Astrocyte of the spinal cord (primary cell): ENCODE measurements at places on chromosomes 16 and 17.
A peak's percentile ranks its signal among the peaks of the same experiment; 100 is the strongest.

DNA sequence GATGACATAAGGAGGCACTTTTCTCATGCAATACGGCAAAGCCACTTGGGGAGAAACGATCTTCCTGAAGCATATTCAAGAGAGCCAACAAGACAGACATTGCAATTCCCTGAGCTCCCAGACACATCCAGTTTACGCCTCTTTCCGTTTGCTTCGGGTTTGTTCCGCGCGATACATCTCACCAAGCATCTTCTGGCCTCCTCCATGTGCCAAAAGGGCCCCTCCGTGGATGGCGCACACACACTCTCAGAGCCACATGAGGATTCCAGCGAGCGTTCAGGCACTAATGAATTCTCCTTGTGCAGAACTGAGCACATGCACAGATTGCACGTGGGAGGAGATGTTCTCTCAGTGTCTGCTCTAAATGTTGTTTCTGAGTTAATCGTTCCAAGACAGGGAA is 146.7 kb upstream of the SHISA6 start:
- DNase-seq: no peak

DNA sequence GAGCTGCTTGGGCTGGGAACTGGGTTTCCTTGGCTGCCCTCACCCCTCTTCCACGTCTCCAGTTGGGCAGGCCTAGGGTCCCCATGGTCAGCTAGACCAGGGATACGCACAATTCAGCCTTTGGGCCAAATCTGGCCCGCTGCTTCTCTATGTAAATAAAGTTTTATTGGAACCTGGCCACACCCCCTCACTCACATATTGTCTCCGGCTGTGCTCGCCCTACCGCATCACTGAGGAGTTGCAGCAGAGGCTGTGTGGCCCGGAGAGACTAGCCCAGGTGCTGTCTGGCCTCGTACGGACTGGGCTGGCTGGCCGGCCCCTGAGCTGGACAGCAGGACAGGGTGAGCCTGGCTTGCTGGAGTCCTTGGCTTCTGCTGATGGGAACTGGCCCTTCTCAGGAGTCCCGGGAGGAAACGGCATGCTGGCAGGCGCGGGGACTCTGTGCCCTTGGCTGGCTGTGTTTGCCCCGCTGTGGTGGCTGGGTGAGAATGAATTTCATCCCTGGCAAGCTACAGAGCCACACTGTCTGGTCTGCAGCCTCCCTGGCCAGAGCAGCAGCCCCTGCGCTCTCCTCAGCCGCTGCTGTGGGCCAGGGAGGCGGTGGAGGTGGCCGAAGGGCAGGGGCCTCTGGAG is 82.0 kb downstream of the ENGASE start:
- no peak for DNase-seq

GRCh38 chr17:19237389-19238166 is 412 bp downstream of the EPN2 start:
- DNase-seq: no peak

DNA sequence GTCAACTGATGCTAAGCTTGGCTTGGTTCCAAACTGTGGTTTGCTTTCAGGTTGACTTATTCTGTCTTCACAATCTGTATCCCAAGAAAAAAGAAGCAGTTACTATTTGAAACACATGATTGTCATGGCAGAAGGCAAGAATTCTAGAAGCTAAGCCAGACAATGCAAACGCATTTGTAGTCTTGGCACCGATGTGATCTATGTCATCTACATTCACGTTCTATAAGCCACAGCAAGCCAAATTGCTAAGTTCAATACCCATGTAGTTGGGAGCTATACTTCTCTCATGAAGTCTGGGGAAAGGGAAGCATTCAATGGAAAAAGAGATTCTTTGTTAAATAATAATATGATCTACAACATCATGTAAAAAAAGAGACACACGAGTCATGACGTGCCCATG is 18.3 kb upstream of the KIF2B start:
- DNase-seq: no peak

DNA sequence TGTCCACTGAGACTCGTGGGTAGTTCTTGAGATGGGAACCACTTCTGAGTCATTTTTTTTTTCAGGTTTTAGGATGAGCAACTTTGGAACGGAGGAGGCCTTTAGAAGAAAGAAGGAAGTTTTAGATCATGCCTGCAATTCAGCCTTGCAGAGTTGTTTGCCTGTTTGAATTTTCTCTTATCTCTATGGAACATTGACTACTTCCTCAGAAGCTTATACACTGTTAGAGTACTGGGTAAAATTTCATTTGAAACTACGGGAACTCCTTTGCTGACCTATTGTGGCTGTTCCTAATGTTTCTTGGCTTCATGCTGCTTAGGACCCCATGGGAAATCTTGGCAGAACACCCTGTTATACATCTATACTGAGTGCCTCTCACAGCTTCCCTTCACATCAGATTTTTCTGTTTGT is 70.8 kb downstream of the MAP2K6 start:
- no peak for DNase-seq

DNA sequence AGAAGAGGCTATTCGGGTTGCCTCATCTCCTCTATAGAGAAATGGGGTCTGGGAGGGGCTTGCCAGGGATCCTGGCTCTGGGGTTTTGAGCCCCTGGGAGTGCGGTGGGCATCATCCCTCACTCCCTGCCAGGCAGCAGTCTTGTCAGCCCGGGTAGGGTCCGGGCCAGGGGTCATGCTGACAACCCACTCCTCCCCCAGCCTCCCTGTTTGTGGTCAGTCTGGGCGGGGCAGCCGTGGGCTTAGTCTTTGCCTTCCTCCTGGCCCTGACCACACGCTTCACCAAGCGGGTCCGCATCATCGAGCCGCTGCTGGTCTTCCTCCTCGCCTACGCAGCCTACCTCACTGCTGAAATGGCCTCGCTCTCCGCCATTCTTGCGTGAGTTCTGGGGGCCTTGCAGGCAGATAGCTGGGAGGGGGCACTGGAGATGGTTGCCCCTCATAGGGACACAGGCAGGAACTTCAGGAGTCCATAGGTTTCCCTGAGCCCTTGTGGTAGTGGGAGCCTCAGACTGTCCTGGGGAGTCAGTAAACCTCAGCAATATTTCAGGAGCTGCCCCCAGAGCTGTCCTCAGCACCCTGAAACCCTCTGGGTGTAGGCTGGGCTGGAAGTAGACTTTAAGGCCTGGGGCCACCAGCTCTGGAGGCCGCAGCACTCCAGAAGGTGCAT is 6.9 kb downstream of the SLC9A5 start:
- no peak for DNase-seq

DNA sequence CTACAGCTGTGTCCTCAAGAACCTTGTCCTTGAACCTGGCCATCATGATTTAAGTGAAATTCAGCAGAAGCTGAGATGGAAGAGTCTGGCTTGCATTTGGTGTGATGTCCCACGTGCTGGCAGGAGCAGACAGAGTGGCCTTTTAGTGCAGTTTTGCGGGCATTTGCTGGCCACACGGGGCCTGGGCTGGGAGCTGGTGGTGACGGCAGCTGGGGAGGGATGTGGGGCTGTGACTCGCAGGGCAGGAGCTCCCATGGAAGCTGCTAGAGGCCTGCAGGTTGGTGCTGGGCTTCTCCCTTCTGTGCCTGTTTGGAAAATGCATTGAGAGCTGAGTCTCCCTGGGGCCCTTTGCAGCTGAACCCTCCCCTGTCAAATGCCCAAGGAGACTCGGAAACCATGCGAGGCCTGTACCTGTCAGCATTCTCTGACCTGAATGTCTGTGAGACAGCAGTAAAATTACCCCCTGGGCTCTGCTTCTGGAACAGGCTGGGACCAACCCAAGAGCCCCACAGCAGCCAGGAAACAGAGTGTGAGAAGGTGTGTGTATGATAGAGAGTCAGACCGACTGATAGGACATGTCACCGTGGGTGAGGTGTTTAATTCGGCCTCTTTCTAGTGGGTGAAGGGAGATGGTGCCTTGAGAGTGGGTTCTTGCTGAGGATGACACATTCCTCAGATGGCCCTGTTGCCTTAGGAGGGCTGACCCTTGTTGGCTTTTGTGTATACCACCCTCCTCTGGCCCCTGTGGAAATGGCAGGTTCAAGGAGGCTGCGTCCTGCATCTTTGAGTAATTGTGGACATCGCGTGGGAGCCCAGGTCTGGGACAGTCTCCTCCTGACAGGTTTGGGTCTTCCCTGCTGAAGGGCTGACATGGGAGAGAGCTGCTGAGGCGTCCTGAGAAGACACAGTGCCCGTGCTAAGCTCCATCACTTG is 145.5 kb downstream of the MSI2 start:
- DNase-seq: no peak

DNA sequence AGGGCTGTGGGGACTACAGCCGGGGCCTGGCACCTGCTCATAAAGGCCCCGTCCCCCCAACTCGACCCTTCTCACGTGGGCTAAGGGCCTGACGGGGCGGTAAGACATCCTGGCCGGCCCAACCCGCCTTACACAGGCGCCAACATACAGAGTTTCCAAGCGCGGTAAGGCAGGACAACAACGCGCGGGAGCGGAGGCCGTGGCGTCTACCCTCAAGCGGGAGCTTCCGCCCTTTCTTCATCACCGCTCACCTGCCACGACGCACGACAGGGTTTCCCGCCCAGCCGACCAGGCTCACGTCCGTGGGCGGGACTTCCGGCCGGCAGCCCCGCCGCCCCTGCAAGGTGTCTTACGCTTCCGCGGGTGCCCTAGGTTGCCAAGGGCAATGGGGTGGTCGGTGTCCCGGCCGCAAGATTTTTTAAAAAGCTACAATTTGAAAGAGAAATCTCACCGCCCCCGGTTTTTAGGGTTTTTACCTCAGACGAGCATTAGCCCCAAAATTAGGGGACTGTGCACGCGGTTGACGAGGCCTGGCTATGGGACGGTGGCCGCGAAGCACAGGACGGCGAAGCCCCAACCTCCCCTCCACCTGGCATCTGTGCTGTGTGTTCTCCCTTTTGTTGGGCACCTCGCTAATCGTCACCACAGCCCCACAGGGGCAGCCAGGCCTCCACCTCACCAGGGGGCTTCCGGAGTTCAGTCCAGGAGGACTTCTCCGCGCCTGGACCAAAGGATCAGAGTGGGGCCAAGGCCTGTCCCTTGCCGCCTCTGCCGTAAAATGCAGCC is at the start of gene TERB1:
Gene TERB1 (minus strand): TSS at position 265 of the 786 bp plus-strand sequence. CDS start 4,786 bp downstream, outside the sequence.
- DNase-seq: no peak

- no peak for DNase-seq
Observed at GRCh38 chr17:32268734-32269288, 3.2 kb downstream of the RHBDL3 start.

GRCh38 chr16:8923199-8923598 is 40.5 kb downstream of the USP7 start:
- no peak for DNase-seq

DNA sequence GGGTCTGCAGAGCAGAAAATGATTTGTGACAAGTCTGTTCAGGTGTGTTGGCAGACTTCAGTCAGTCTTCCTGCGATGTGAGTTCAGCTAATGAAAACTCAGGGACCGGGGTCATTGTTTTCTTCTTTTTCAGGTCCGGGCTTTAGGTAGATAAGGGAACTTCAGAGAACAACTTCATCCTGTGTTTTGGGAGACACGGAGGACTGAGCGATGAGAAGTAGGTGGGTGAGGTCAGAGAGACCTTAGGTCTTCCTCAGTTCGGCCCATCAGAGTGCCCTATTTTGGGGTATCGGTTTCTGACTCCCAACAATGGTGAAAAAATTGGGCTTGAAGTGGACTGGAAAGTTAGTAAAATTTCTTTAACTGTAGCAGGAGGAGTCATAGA is 88.9 kb upstream of the ATF7IP2 start:
- DNase-seq: no peak

GRCh38 chr17:16873174-16874035 is 98.5 kb downstream of the TNFRSF13B start:
- no peak for DNase-seq

DNA sequence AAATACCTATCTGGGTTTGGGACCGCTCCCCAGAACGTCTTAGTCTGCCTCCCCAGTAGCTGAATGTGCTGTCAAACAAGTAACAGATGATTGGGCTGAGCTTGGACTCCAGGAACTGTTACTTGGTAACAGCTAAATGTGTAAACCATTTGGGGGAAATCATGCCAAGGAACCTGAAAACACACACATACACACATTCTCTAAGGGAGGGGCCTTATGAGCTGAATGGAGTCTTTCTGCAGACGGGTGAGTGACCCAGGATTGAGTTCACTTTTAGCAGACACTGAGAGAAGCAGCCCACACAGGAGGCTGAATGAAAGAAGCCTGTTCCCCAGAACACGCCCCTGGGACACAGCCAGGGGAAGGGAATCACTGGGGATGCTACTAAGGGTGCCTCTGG is 1.6 kb downstream of the ACLY start:
- peak; percentile 73 for DNase-seq

GRCh38 chr17:9185142-9185541 is 163.8 kb downstream of the NTN1 start:
- DNase-seq: no peak

DNA sequence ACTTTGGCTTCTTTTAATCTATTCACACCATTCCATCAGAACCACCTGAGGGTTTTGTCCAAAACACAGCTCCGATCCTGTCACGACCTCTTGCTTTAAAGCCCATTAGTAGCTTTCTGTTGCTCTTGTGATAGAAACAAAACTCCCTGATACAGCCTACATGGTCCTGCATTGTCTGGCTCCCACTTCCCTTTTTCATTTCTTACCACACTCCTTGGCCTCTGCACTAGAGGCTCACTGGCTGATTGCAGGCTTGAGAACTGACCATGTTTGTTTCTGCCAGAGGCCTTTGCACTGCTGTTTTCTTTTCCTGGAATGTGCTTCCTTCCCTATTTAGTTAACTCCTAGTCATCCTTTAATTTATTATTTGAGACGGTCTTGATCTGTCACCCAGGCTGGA is 23.7 kb downstream of the IST1 start:
- DNase-seq: no peak

- DNase-seq: no peak
Observed at GRCh38 chr16:90026135-90026534, 6.9 kb upstream of the DBNDD1 start.

- no peak for DNase-seq
Observed at GRCh38 chr17:35548978-35549377, 11.5 kb upstream of the SLFN12L start.

- DNase-seq: peak; percentile 55
Observed at GRCh38 chr17:32142857-32143526, 690 bp downstream of the RHOT1 start.

GRCh38 chr17:18157354-18157985 is 26.2 kb upstream of the ALKBH5 start:
- no peak for DNase-seq

GRCh38 chr16:74793571-74793970 is 19.0 kb upstream of the FA2H start:
- no peak for DNase-seq

DNA sequence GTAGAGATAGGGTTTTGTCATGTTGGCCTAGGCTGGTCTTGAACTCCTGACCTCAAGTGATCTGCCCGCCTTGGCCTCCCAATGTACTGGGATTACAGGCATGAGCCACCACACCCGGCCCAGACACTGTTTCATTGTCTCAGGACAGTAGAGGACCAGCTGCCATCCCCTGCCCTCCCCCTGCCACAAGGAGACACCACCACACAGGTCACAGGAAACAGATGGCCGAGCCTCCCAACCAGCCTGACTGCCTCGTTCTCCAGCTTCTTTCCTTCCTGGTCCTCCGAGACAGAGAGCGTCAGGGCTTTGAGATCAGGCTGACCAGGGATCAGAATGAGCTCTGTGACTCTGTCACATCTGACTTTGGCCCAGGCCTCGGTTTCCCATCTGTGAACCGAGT is 20.8 kb upstream of the RNPS1 start:
- DNase-seq: no peak

DNA sequence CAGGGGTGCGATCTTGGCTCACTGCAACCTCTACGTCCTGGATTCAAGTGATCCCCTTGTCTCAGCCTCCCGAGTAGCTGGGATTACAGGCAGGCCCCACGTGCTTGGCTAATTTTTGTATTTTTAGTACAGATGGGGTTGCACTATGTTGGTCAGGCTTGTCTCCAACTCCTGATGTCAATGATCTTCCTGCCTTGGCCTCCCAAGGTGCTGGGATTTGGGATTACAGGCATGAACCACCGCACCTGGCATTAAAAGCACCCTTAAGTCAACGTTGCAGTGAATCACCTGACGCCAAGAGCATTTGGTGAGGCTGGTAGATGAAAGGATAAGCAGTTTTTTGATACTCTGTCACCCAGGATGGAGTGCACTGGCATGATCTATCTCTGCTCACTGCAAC is 59.0 kb downstream of the NDE1 start:
- DNase-seq: no peak
